ENCODE measurements at places on chromosomes 16 and 17. TPM values are rescaled to one million over a fixed set of nuclear protein-coding genes. Genes with fewer than 3 reads are reported as not detected.

MRM3 gene
- 29.4 TPM for total RNA-seq

MT1A gene
- total RNA-seq, result not detected

GAS7 gene
- total RNA-seq, result 16.2 TPM

NTN3 gene
- total RNA-seq, result under 0.01 TPM

HBA2 gene
- total RNA-seq, result 169 TPM

SIAH1 gene
- total RNA-seq, result 38.5 TPM
